ENCODE measurements at places on chromosomes 3 and 15. TPM values are rescaled to one million over a fixed set of nuclear protein-coding genes. Genes with fewer than 3 reads are reported as not detected.
A peak's percentile ranks its signal among the peaks of the same experiment; 100 is the strongest.

FGF12 gene
- 0.87 TPM for total RNA-seq

CATSPER2 gene
- total RNA-seq: 7.8 TPM

MYO1E gene
- 70.6 TPM for total RNA-seq

ISLR2 gene
- 1.0 TPM for total RNA-seq

ARRDC4 gene
- 79.9 TPM for total RNA-seq

PAQR9 gene
- not detected for total RNA-seq

PYGO1 gene
- total RNA-seq: 8.0 TPM

CHRM5 gene
- not detected for total RNA-seq

KNG1 gene
- not detected for total RNA-seq

RLBP1 gene
- total RNA-seq: not detected

ISL2 gene
- not detected for total RNA-seq

HDGFL3 gene
- 110 TPM for total RNA-seq

APBA2 gene
- not detected for total RNA-seq

DNA sequence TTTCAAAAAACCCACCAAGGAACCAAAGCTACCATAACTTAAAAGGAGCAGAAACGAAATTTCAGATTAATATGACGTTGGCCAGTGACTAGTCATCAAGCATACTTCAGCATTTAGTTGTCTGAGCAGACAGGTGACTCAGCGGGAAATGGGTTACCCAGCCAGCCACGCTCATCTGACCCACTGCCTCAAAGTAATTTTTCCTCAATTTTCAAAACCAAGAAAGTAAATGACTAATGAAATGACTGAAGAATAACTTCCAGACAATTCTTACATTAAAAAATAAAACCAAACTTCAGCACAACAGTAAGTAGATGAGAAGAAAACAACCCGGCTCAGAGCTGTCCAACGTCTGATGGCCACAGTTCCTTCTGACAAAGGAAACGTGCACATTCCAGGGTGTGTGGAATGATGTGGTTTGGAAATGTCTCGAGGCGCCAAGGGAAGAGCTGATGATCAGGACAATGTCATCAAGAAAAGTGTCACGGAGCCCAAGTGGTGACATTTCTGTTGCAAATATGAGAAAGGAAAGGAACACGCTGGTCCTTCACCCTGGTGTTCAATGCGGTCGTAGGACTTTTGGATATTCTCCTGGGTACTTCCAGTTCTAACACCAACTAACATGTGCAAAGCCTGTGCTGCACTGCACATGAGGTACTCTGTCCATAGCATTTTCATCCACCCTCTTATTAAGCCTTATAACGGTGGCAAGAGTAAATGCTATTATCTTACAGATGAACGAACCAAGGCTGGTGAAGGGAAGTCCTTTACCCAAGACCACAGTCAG, 79.1 kb downstream of the FOXP1 start:
- DNase-seq: no peak

- DNase-seq: peak; percentile 18
These were observed 21.1 kb upstream of the SATB1 start for GRCh38 chr3:18446149-18446825.

GRCh38 chr3:159816512-159816911, 172.1 kb upstream of the IL12A start:
- DNase-seq: peak; percentile 54

GRCh38 chr15:72196409-72197040, 1.1 kb downstream of the GRAMD2A start:
- no peak for DNase-seq

DNA sequence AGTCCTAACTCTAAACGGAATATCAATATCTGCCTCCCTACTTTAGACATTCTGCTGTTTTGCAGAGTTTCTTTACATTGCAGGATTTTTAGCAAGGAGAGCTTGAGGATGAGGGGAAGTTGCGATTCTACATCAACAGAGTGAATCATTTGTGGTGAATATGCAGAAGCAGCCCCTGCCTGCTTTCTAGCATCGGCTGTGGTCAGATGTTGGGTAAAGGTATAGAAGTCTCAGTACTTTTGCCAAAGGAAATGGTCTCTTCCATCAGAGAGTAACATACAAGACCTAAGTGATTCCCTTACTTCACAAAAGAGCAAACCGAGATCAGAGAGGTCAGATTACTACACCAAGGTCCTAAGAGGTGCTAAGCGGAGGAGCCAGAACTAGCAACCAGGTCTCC, 15.2 kb downstream of the ST3GAL6 start:
- DNase-seq: no peak

GRCh38 chr15:40379853-40380252, 2.7 kb upstream of the KNSTRN start:
- DNase-seq: peak; percentile 62

- DNase-seq: peak; percentile 24
These were observed 556 bp downstream of the CAMK2N2 start for GRCh38 chr3:184260724-184261269.

GRCh38 chr15:71447328-71448250, 332.3 kb downstream of the THSD4 start:
- peak; percentile 34 for DNase-seq

DNA sequence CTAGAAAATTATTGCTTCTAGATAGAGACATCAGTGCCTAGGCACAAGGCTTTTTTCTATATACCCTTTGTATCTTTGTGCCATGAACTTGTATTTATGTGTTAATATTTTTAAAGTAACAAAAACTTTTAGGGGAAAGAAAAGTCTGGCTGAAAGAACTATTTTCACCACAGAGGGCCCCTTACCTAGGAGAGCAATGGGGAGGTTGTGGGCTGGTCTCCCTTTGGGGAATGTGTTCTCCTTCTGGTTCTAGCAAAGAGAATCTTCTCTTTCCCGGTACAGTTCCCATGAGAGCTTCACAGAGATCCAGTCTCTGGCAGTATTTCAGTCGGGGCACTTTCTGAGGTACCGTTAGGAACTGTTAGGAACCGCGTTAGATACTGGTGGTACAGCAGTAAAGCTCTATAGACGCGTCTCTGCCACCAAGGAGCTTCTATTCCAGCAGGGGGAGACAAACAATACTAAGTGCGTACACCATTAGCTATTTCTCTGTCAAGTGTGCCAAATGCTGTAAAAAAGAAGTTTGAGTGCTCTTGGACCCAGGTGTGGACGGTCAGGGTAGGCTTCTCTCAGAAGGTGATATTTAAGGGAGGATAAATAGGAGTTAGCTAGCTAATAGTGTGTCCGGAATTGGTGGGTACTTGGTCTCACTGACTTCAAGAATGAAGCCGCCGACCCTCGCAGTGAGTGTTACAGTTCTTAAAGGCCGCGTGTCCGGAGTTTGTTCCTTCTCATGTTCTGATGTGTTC, 4.6 kb upstream of the EPB42 start:
- DNase-seq: no peak

- no peak for DNase-seq
These were observed 40.4 kb downstream of the PRR23E start for GRCh38 chr3:127233371-127233770.

GRCh38 chr3:59056706-59057105, 6.9 kb upstream of the CFAP20DC start:
- DNase-seq: no peak

DNA sequence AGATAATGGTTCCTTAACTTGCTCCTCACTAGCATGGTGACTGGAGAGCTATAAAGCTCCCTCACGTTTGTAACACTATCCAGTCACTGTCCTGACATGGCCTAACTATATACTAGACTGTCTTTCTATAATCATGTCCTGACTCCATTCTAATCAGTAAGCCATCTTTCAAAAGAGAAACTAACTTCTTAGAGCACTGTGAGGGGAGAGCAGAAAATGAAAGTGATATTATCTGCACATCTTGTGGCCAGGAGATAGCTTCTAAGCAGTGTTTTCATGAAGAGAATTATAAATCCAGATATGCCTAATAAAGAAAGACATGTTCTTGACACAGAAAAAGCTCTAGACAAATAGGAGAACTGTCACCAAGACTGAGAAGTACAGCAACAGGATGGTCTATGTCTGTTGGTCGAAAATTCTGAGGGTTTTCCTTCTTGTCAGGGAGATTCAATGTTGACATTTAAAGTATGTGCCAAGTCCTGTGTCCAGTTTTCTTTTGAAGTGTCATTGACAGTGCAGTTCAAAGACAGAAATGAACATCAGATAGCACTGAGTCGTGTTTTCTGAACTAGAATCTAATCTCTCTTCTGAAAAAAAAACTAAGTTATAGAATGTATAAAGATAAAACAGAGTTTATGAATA, 230.6 kb upstream of the PEX5L start:
- no peak for DNase-seq

DNA sequence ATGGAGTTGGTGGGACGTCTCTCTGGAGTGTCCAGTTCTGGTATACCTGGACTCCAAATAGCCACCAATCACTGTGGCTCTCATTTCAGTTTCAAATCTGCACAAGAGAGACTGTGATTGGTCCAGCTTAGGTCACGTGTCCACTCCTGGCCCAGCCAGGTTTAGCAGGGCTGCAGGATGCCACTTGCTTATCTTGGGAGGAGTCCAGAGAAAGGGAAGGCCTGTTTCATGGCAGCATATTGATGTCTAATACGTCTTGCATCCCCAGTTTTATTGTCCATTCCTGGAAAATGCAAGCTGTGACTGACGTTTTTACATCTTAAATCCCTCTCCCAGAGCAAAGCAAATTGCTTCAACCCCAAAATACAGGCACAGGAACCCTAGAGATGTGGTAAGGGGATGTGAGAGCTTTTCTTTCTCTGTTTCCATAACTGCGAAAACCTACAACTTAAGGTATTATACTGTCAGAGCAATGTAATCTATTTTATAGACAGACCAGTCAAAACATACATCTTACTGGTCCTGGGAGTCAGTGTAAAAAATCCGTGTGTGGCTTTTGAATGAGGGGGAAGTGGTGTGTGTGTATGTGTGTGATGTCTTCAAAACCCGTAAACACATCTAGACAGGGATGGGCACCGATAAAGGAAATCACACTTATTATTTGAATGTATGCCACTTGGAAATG, 274.4 kb downstream of the TLE3 start:
- no peak for DNase-seq

- DNase-seq: peak; percentile 29
These were observed 274.6 kb upstream of the ROPN1 start for GRCh38 chr3:124266487-124266886.

GRCh38 chr15:41925086-41925608, 31.3 kb upstream of the SPTBN5 start:
- DNase-seq: no peak

DNA sequence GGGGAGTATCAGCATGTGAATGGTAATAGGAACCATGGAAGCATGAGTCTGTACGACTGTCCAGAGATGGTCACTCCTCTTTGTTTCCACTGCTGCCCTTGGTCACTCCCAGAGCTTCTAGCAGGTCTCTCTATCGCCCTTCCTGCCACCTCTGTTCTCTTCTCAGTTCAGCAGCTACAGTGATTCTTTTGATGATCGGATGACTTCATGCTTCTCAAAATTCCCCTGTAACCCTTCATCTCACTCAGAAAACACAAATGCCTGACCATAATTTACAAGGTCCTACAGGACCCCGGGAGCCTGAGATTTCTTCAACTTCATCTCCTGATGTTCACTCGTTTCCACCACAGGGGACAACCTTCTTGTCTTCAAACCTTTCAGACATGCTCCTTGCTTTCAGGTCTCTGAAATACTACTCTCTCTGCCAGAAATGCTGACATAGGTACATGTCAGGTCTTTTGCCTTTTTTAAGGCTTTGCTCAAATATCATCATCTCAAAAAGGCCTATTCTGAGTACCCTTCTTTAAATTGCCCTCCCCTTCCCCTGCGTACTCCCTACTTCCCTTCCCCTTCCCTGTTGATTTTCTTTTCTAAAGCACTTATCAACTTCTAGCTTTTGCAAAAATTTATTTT, 42.1 kb upstream of the BHLHE40 start:
- no peak for DNase-seq

- no peak for DNase-seq
These were observed 68.0 kb upstream of the ONECUT1 start for GRCh38 chr15:52857937-52858781.

DNA sequence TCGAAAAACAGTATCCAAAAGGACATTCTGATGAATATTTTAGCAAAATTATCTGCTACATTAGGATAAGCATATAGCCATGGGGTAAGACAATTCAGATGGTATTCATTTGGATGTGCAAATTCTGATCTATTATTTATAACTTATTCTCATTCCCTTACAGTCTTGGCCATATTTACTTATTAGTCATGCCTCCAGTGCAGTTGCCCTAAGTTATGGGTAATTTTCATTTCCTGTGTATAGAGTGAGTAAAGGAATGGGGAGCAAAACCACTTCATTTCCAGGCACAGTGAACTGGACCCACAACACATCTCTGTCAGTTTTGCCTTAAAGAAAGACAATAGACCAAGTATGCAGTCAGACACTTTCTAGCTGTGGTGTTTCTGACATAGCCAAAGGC, 134.3 kb downstream of the POLQ start:
- DNase-seq: no peak
